AG10803 (cell line): ENCODE measurements at places on chromosomes 13 and 19.

DNA sequence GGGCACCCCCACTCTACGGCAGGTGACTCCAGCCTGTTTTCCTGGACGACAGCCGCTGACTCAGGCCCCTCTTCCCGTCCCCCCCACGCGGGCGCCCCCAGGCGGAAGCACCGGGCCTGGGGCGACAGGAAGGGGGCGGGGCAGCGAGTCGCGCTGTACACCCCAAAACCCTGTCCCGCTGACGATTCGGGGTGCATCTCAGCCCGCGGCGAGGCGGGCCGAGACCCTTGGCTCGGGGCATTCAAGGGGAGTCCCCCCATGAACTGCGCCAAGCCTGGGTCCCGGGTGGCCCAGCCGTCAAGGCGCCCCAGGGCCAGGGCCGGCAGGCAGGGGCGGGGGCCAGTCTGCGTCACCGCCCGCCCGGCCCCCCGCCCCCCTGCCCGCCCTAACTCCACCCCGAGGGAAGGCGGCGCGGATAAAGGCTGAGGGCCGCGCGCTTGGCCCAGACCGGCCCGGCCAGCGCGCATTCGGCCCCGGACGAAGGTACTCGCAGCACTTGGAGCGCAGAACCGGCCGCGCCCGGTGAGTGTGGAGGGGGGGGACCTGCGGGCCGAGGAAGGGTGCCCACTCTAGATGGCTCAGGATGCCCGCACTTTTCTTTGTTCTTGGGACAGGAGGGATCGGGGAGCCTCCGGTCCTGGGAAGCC lies at the start of gene MIDN:
TSS of gene MIDN (plus strand) at position 445 of the 647 bp plus-strand sequence. CDS start 1,714 bp downstream, outside the sequence.
- DNase-seq: peak; percentile 91

- DNase-seq: no peak
Measured at GRCh38 chr19:6856749-6857372, 30.5 kb upstream of the ADGRE1 start.

DNA sequence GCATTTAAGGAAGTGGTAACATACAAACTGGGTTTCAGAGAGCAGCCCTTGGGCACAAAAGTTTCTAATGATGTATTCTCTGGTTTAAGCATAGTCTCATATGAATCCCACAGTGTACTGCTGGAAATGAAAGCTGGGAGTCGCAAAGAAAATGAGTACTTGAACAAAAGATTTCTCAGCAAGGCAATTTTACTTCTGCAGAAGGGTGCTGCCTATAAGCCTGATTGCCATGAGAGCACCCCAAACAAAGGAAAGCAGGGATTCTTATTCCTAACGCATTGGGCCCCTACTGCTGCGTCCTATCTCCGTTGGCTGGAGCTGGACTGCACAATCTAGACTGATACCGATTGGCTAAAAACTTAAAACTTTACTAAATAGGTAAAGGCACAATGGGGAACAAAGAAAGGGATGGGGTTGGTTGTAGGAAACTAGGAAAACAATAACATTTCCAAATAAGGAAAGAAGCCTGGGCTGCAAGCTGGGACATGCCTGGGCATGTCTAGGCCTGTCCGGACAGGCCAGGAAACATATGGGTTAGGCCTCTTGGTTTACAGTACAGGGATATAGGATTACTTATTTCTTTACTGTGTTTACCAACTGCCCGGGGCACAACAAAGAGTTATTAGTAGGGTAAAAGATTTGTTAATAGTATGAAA lies 27.4 kb upstream of the VN1R4 start:
- DNase-seq: no peak

DNA sequence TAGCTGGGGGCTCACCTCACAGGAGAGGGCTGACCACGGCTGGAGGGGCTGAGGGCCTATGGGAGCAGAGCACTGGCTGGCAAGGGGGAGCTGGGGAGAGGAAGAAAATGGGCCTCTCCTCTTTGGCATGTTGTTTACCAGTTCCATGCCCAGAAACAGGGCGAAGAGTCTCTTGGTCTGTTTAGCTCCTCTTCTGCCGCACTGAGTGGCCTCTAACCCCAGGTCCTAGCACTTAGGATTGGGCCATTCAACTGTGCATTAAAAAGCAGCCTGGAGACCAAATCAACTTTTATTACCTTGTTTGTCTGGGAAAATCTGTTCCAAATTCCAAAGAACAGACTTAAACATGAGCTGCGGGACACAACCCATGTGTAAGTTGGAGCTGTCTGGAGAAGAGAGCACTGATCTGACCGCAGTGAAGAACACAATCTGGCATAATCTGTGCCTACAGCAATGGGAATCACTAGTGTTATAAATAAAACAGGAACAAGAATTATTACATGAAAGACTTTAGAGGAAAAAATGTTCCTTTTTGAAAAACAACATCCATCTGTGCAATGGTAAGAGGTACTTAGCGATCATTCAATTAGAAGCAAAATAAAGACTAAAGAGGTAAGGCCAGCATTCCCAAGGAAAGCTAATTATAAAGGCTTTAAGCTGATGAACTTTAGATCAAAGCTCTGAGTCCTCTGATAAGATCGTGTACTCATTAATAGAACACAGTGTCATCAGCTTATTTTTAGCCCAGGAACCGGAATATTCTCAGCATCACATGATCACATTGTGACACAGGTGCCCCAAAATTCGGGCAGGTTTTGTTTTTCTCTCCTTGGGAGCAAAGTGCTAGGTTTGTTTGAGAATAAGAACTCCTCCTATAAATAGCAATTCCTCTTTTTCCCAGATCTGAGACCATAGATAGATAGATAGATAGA lies 243.2 kb downstream of the COL4A1 start:
- peak; percentile 29 for DNase-seq

DNA sequence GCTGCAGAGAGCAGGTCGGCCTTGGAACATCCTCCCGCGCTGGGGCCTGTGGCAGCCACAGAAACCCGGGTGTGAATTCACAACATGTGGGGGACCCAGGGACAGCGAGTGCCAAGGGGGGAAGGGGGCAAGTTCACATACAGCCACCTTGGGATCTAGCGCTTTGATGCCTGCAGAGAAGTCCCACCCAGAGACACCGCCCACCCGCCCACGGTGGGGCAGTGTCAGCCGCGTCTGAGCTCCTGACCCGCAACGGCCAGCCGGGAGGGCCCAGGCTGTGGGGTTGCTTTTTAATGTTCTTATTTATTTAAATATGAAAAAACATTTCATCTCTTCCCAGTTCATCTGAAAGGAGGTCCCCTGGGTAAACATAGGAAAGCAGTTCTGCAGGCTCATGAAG lies 12.9 kb downstream of the MYDGF start:
- DNase-seq: no peak

GRCh38 chr19:48777720-48778119 lies 22.4 kb downstream of the FGF21 start:
- DNase-seq: no peak

DNA sequence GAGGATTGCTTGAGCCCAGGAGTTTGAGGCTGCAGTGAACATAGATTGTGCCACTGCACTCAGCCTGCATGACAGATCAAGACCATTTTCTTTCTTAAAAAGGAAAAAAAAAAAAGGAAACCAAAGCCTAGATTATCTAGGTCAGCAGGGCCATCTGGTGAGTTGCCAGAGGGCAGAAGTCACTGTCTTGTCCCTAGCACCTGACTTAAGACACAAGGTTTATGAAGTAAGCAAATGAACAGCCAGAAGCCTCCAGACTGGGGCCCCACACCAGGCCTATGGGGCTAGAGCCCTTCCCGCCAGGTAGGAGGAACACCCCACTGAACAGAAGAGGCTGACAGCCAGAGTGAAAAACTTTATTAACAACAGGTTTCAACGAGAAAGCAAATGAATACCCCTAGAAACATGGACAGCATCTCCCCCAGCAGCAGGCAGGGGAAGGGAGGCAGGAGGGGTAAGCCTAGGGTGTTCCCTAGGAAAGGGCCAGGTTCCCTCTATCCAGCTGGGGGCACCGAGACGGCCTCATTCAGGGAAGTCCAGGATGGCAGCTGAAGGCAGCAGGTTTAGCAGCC lies 1.2 kb downstream of the WDR83 start:
- DNase-seq: no peak

DNA sequence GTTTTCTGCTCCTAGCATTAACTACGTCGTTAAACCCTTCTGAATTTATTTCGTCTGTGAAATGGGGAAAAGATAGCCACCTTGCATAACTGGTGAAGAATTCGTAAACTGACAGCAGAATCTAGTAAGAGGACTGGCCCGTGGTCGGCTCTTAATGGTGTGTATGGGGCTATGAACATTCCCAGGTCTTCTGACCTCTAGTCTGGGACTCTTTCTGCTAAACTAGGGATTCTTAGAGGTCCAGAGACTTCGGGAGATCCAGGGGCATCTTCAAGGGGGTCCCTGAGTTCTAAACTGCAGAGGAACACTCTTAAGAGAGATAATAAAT lies 231.1 kb upstream of the SERP2 start:
- no peak for DNase-seq

DNA sequence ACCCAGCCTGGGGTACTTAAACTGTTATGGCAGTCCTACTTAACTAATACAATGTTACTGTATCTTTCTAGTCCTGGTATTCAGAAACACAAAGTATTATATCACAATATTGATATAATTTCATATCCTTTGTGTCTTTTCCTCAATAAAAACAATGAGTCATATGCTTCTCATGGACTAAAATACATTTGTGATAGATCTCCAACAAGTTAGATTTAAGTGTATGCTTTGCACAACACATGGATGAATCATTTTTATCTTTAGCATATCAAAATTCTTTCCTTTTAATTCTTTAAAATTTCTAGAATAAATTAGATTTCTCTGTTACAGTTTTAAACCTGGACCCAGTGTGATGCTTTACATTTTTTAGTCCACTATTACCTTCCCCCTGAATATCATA lies 1357.8 kb upstream of the ATXN8OS start:
- no peak for DNase-seq

GRCh38 chr13:59201841-59202240 lies 961.9 kb downstream of the DIAPH3 start:
- no peak for DNase-seq

GRCh38 chr19:3849092-3849491 lies 19.7 kb downstream of the ZFR2 start:
- DNase-seq: no peak
